Retina (tissue), 1 donor: ENCODE measurements at places on chromosomes 6 and 20.

- no peak for DNase-seq
Observed at GRCh38 chr6:35051997-35052583, 89.0 kb downstream of the TCP11 start.

DNA sequence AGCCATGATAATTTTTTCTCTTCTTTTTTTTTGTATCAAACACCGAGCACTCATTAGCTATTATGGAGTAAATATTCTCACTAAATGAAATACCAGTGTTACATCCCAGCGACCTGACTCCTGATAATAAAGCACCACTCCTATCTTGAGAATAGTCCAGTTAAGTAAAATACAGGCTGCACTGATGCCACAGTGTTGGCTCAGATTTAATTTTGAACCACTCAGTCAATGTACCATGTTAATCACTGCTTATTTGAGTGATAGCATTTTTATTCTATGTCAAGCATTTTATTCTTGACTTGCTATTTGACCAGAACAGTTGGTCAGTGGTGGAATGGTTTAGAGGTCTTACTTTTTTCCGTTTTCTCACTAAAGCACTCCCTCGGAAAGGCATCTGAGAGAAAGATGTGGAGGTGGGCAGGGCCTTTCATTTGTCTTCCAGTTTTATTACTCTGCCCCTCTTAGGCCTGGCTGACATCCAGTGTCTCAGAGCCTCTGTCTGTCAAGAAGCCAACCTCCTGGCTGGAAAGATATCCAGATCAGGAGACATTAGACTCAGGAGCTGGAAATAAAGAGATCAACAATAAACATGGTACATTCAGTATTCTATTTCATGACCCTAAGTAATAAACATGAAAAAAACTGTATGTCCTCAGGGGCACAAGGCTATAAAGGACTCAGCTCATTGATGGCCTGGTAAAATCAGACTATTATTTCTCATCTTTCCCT lies 457.8 kb downstream of the EPM2A start:
- no peak for DNase-seq

DNA sequence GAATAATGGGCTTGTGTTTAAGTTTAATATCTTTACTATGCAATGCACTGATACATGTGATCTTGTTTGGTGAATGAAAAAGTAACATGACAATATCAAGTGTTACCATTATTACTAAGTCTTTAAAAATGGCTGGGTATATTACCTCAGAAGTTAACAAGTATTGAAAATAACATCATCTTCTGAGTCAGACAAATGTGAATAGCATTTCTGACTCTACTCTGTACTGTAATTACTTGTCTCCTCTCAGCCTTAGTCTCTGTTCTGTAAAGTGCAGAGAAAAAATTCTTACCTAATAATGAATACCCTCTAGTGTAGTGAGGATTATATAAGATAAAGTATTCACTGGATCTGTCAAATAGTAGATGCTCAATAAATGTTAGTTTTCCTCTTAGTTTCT lies 47.0 kb upstream of the GCLC start:
- DNase-seq, result no peak

- no peak for DNase-seq
Observed at GRCh38 chr20:10476319-10476724, 41.2 kb downstream of the SLX4IP start.

- DNase-seq, result no peak
Observed at GRCh38 chr6:18958146-18958545, 571.0 kb downstream of the RNF144B start.

DNA sequence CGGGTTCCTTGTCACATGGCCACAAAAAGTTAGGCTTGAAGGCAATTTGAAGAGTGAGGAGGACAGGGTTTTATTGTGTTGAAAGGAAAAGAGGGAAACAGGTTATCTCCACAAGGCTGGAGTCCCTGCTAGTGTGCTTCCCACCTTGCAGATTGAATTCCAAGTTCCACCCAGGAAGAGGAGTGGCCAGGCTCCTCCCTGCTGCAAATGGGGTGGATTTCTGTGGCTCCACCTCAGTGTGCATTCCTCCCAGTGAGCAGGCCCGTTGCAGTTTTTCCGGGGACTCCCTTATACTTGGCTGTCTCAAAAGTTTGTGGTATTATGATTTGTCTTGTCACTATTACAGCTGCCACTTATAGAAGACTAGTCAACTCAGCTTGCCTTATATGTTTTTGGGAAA lies 281.8 kb upstream of the PLCB4 start:
- DNase-seq, result no peak

DNA sequence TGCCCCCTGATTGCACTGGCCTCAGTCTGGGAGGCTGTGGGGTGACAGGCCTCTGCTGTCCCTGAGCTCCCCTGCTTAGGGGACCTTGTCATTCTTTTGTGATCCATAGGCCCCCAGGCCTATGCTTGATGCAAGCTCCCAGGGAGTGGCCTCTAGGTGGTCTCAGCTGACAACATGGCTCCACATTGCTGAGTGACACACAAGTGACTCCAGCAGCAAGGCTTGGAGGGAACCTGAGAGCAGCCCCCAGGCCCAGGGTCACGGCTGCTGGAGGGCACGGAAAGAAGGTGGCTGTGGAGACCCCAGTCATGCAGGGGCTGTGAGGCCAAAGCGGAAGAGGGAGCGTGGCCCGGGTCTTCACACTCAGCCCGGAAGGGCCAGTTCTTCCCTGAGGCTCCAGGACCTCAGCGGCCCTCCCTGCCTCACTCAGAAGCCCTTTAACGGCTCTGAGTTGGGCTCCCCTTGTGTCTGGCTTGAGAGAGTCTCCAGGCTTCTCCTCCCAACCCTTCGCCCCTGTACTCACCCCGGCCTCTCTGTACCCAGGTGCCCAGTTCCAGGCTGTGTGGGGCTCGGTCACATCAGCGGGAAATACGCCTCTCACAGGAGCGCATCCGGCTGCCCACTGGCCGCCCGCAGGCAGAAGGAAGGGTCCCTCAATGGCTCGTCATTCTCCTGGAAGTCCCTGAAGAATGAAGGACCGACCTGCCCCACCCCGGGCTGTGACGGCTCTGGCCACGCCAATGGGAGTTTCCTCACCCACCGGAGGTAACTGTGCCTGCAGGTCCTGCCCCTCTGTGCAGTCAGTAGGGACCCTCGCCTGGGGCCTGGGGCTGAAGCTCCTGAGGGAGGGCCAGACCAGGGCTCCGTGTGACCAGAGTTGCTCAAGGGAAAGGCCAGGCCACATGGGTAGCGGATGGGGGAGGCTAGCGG lies 23.7 kb upstream of the PCMTD2 start:
- DNase-seq, result no peak

DNA sequence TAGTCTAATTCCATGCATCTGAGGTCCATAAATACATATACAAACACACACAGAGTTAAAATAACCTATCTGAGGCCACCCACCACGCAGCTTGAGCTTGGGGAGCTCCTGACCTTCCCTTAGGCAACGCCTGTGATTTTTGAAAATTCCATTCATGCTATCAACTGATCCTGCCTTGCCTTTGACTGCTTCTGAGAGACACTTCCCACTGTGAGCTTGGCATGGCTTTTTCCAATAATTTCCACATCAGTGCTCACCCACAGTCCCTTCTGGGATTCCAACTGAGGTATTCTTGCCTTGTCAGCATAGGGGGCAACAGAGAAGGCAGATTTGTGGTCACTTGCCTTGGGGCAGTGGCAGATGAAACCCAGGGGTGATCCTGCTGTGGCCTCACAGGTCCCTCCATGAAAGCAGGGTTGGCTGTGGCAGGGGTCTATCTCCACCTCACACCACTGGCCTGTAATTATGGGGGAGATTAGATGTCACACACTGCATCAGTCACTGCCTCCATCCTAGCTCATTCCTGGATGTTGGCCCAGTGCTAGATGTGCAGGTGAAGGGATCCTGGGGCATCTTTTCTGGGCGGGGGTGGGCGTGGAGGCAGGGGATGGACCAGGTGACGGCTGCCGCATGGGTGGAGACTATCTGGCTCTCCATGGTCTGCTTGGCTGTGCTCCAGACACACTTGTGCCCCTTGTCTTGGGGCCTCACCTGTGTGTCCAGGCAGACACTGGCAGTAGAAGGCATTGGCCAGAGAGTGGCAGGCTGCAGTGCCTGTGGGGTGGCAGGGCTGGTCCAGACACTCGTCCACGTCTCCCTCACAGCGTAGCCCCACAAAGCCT lies 11.2 kb upstream of the GPSM3 start:
- DNase-seq, result peak; percentile 84

- DNase-seq, result peak; percentile 68
Observed at GRCh38 chr6:113859349-113860180, 2.4 kb downstream of the MARCKS start.

DNA sequence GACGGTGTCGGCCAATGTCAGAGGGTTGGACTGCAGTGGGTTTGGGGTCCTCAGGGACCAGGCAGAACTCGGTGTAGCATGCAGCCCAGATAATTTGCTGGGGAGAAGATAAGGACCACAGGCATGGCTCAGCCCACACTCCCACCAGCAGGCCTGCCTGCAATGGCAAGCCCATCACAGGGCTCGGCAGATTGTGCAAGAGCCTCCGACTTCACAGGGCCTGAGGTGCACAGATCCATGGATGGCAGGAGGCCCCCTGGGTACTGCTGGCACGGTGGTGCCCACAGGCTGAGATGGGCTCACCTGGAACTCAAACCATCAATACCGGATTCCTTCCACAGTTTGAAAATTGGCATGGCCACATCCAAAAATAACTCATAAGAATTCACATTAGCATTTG lies 180.3 kb downstream of the TTLL2 start:
- no peak for DNase-seq
